ENCODE measurements at places on chromosomes 5 and 9. TPM values are rescaled to one million over a fixed set of nuclear protein-coding genes. Genes with fewer than 3 reads are reported as not detected.

PCDHGB3 gene
- total RNA-seq: 5.3 TPM

DNA sequence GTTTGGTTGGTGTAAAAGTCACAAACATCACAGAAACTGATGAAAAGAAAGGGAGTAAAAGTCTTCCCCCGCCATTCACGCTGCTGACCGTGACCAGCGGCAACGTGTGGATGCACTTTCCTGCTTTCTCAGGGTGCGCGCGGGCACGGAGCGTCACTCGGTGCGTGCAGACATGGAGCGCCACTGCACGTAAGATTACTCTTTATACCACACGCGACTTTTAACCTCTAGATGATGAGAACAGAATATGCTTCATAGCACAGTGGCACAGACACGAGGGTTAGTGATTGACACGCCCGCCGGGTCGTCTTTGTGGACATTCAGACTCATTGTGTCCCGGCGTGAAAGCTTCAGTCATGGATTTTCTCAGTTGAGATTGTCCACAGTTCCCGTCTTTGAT lies 15.7 kb downstream of the CEP72 start:
- DNase-seq: no peak

NSG2 gene
- not detected for total RNA-seq

DNA sequence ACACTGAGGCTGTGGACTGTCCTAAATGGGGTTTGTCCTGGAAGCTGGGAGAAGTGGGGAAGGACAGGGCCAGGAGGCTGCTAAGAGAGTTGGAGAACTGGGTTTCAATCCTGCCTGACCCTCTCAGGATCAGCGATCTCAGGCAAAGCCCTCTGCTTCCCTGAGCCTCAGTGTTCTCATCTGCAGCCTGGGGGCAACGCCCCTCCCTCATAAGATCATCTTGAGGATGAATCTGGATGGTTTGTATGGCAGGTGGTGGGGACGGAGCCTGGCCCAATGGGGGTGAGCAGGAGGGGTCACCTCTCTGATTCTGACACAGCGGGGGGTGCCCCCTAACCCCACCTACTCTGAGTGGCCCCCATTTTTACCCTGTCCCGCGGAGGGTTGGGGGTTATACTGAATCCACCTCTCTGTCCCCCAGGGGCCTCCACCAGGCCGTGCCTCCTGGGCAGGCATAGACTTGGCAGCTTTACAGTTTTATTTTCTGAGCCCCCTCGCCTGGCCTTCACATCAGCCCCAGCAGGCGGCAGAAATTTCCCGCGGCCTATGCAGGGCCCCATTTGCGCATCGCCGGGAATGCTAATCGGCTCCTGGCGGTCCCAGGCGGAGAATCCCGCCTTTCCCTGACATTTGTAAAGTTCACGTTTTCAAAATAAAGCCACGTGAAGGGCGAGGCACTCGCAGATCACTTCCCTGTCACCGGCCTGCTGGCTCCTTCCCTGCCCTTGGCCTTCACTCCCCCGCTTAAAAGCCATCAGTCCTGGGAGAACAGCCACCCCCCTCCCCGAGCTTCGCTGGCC lies 17.8 kb upstream of the LAMC3 start:
- no peak for DNase-seq

DNA sequence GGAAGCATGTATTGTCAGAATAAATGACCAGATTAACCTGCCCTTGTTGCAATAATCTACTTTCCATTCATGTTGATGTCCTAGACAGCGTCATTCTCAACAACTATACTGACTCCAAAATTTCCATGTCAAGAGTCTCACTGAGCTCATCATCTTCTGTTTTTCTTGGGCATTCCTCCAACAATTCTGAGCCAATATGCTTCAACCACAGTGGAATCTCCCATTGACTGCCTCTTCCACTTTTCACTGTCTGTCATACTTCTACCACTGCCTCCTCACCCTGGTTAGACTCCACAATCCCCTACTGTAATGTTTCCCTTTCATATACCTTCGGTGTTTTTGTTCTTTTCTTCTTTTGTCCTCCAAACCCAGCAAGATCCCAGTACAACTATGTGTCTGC lies 162.8 kb downstream of the TLE1 start:
- DNase-seq: no peak

GRCh38 chr5:178231539-178232123 lies 971 bp downstream of the PHYKPL start:
- DNase-seq: no peak

DNA sequence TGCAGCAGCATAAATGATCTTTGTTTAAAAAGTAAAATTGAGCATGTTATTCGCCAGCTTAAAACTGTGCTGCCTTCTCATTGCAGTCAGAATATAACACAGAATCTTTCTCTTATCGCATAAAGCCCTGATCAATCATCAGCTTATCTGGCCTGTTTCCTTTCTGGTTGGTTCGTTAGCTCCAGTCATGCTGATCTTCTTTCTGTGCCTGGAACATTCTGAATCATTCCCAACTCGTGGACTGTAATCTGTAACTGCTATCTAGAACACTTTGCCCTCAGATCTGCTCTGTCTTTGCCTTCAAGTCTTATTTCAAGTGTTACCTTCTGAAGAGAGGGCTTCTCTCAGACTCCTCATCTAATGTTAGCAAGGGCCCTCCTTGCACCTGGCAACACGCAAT lies 11.9 kb upstream of the FER start:
- no peak for DNase-seq

GRCh38 chr9:72476617-72477437 lies 44.6 kb upstream of the TMC1 start:
- DNase-seq: no peak

- no peak for DNase-seq
These were observed 219.1 kb upstream of the PCSK5 start for GRCh38 chr9:75671354-75671753.

DNA sequence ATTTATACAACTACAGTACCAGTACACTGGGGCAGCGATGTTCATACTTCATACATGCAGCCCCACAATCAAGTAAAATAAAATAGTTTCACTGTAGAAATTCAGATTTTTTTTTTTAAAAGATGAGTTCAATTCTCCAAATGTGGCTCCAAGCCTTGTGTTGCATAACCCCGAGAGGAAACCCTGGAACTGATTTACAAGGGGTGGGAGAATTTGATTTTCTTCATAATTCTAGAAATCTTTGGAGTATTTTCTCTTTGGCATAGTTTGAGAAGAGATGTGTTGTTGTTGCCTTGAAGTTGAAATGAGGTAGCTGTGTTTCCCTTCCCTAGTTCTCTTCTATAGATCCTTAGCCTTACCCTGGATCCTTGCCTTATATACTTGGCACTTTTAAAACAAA lies 3.1 kb downstream of the RHOBTB3 start:
- no peak for DNase-seq

- DNase-seq: no peak
These were observed 2.2 kb downstream of the CACFD1 start for GRCh38 chr9:133461975-133462374.

RGS7BP gene
- total RNA-seq: 1.4 TPM

PCDHB15 gene
- 1.6 TPM for total RNA-seq

- DNase-seq: no peak
These were observed 857 bp downstream of the ADAM19 start for GRCh38 chr5:157574456-157575380.

- no peak for DNase-seq
These were observed 35.8 kb upstream of the TLX3 start for GRCh38 chr5:171272996-171273970.

SPATA31A3 gene
- total RNA-seq: not detected

NME5 gene
- 3.9 TPM for total RNA-seq

DNA sequence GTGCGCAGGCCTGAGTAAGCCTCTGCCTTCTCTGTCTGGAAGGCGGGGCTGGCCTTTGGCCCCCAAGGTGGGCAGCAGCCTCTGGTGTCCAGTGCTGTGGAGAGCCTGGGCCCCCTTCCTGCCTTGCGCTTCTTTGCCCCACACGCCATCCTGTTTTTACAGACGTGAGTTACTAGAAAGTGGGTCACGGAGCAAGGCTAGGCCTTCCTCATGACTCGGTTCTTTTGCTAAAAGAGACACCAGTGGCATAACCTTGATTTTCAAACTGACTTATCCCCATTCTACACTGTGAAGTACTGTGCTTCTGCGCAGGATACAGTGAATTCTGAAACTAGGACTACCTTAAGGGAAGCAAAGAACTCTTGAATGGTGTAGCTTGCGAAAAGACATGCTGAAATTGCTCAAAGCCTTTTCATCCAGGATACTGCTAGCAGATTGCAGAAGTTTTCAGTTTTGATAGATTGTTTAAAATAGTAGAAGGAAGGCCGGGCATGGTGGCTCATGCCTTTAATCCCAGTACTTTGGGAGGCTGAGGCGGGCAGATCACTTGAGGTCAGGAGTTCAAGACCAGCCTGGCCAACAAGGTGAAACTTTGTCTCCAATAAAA lies 7.2 kb downstream of the ROPN1L start:
- no peak for DNase-seq

- DNase-seq: no peak
These were observed 56.9 kb downstream of the GPR21 start for GRCh38 chr9:123090198-123090896.

PCDHA1 gene
- not detected for total RNA-seq

FRMD3 gene
- 14.1 TPM for total RNA-seq

GRCh38 chr5:77971776-77972468 lies 195.8 kb upstream of the TBCA start:
- DNase-seq: no peak

DNA sequence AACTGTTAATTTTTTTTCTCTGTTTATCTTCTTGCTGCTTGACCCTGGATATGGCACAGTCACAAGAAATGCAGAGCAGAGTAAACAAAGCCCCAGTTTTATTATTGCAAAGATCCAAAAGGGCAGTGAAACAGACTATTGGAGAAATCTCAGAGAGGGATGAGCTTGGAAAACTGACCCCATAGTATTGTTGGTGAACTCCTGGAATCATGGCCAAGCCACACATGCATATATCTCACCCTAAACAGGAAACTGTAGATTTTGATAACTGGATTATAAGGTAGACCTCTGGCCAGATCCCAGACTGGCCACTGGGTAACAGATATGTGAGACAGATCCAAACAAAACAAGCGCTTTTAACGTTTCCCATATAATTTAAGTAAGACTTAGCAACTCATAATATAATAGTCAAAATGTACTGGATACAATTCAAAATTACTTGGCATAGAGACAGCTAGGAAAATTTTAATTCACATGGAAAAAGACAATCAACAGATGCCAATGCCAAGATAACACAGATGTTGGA lies 263.5 kb upstream of the SEMA6A start:
- DNase-seq: no peak

All from breast epithelium (tissue), 4 donors.